ENCODE measurements at places on chromosomes 2 and 18. TPM values are rescaled to one million over a fixed set of nuclear protein-coding genes. Genes with fewer than 3 reads are reported as not detected.

DNA sequence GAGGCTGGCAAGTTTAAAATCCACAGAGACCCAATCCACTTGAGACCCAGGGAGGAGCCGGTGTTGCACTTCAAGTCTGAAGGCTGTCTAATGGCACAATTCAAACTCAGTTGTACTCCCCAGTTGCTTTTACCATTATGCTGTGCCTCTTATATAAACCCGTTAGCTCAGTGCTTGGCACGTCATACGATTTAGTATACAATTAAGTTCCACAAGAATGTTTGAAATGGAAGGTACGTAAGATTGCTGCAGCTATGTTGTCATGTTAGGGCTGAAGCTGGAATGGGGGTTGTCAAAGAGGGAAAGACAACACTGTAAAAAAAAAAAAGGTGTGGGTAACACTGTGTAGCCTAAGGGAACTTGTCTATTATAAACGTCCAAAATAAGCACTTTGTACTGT lies 30.2 kb downstream of the LIMS1 start:
- peaks cover 3% of the 10 kb centered on the region for H3K36me3 ChIP-seq
- H3K27me3 ChIP-seq = no peaks in the 10 kb centered on the region
- H3K4me3 ChIP-seq = no peak overlapping the region
- peaks cover 22% of the 10 kb centered on the region for H3K4me1 ChIP-seq
- no peak for DNase-seq

DNA sequence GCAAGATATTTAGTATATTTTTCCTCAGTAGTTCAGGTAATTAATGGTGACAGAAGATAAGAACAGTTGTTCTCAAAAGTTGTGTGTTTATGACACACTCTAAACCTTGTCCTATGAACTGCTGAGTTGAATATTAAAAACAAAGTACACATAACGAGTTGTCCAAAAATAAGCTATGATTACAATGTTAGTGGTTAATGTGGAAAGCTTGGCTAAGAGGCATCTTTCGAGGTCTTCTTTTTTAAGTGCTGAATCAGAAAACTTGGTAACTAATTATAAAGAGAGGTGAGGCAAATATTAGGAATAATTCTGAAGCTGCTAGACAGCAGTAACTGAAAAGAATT lies 1088.7 kb downstream of the SUCLG1 start:
- no peak overlapping the region for H3K4me3 ChIP-seq
- H3K27me3 ChIP-seq = no peaks in the 10 kb centered on the region
- no peaks in the 10 kb centered on the region for H3K4me1 ChIP-seq
- H3K27ac ChIP-seq = no peak overlapping the region
- no peak for DNase-seq

Gene PLB1
- 0.87 TPM for total RNA-seq

Gene MOCOS
- 0.11 TPM for total RNA-seq

DNA sequence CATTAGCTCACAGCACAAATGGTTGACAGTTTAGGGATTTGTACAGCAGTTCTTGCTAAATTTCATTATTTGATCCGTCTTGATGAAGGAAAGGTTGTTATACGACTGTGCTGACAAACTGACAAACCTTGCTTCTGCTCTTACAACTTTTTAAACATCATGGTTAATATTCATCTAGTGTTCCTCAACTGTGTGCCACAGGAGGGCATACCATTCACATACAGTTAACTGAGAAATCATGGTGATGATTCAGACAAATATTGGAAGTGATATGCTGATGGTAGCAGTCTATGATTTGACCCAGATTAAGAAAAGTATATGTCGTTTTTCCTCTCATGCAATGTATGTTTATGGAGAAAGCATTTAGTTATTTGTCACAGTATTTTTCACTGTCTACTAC lies 129.8 kb upstream of the FSIP2 start:
- H3K27ac ChIP-seq = no peak overlapping the region
- DNase-seq = no peak
- H3K4me1 ChIP-seq = no peaks in the 10 kb centered on the region
- H3K4me3 ChIP-seq = no peak overlapping the region
- H3K36me3 ChIP-seq = no peaks in the 10 kb centered on the region

Measured in activated CD4-positive, alpha-beta T cell treated with anti-CD3 and anti-CD28 coated beads for 36 hours (primary cell).